ENCODE measurements at places on chromosomes 2 and 18.

- DNase-seq = no peak
Measured at GRCh38 chr2:179991344-179991743, 15.8 kb downstream of the CWC22 start.

- no peak for DNase-seq
Measured at GRCh38 chr18:59006461-59007067, 133.1 kb upstream of the SEC11C start.

- no peak for DNase-seq
Measured at GRCh38 chr2:140998577-140998976, 1132.2 kb downstream of the LRP1B start.

- DNase-seq = no peak
Measured at GRCh38 chr2:81901017-81901416, 1596.5 kb upstream of the LRRTM1 start.

- no peak for DNase-seq
Measured at GRCh38 chr2:197889041-197889440, 84.6 kb downstream of the PLCL1 start.

DNA sequence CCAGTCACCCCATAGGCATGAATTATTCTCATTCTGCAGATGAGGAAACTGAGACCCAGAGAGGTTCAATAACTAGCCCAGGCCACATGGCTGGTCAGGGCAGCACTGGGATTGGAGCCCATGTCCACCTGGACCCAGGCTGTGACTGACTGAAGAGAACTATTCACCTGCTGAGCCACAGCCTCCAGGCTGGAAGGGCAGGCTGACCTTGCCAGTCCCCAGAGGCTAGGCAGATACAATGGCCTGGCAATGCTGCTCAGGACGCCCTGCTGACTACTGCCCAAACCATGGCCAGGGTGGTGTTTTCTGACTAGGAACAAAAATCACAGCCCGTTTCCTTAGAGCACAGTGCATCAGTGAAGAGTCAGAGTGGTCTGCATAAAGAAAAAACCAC is 36.8 kb downstream of the HS6ST1 start:
- DNase-seq = no peak

GRCh38 chr2:196410008-196410407 is 229.5 kb upstream of the CCDC150 start:
- no peak for DNase-seq

DNA sequence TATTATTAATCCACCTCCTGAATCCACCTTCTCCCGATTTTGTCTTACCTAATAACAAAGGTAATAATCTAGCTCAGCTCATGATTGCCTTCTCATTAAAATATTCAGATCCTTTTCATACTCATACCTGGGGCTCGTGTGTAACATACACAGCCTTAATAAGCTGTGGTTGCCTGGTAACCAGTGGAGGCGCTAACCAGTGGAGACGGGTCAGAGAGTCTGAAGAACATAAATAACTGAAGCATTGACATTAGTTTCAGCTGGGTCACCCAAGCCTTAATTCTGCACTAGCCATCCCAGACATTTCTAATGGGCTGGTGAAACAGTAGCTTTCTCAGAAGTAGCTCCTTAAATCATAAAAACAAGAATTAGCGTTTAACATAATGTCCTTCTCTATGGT is 14.8 kb upstream of the DTNA start:
- DNase-seq = no peak

GRCh38 chr2:234964631-234965461 is 13.0 kb downstream of the SH3BP4 start:
- peak; percentile 29 for DNase-seq

- no peak for DNase-seq
Measured at GRCh38 chr18:23752363-23752762, 63.1 kb downstream of the LAMA3 start.

GRCh38 chr2:191018048-191018447 is 4.1 kb upstream of the STAT1 start:
- no peak for DNase-seq

GRCh38 chr18:59885579-59886163 is 14.1 kb upstream of the PMAIP1 start:
- DNase-seq = no peak

GRCh38 chr2:24509425-24509824 is 18.4 kb downstream of the NCOA1 start:
- no peak for DNase-seq

DNA sequence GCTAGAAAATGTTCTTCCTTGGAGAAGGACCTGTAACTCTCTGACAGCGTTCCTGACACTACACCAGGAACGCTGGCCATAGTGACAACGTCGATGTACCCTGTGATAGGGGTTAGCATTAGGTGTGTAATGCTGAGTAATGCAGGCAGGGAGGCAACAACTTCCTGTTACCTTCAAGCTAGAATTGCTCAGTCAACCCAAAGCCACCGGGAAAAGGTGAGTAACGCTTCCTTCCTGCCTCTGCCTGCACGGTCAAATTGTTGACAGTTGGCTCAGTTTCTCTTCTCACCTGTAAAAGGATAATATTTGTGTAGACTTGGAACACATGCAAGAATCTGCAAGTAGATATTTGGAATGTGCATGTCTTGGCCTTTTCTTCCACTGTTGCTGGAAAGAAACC is 12.7 kb downstream of the FAM110C start:
- DNase-seq = no peak

DNA sequence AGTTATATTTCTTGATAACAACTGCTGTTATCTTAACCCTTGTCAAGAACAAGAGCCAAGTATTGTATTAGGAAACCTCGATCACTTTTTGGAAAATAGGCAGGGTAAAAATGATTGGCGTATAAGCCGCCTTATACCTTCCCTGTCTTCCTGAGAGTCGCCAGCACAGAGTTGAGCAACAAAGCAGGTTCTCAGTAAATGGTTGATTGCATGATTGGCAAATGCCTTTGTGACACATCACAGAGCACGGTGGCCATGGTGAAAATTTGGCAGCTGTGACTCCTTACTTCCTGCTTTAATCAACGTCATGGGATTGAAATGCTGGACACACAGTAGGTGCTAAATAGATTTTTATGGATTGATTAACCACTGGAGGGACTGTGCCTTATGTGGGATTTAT is 3.9 kb upstream of the KLHL29 start:
- DNase-seq = peak; percentile 84

GRCh38 chr2:203484266-203485112 is 50.6 kb downstream of the RAPH1 start:
- peak; percentile 17 for DNase-seq

DNA sequence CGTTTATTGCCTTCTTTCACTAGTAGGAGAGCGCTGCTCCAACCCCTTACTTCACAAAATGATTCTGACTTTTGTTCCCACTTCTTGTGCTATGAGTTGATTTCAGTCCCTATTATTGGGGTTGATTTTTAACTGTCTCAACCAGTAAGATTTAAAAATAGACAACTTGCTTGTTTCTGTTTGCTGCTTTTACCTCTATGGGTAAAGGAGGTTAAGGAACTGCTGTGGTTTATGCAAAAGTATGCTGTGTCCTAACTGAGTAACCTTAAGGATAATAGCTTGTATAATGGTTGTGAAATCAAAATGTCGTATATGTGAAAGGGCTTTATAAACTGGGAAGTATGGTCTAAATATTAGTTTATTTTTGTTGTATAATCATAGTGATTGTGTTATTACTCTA is 22.6 kb downstream of the ALMS1 start:
- no peak for DNase-seq

- no peak for DNase-seq
Measured at GRCh38 chr2:121992700-121993099, 237.2 kb downstream of the TSN start.

- DNase-seq = no peak
Measured at GRCh38 chr2:160437273-160437672, 56.3 kb downstream of the RBMS1 start.

DNA sequence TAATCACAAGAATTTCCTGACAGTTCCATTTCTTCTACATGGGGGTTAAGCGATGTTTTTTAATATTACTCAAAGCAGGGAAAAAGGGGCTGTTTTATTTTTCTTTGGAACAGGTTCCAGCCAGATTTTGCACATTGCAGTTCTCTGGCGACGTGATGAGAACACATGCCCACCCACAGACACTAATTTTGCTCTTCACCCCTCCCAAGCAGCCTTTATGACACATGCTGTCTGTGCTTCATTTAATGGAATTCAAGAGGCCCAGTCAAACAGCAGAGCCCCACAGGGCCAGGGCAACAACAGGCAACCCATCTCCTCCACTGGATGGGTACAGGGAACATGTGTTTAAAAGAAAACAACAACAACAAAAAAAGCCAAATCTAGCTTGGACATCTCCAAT is 70.8 kb downstream of the SPRED2 start:
- DNase-seq = no peak

DNA sequence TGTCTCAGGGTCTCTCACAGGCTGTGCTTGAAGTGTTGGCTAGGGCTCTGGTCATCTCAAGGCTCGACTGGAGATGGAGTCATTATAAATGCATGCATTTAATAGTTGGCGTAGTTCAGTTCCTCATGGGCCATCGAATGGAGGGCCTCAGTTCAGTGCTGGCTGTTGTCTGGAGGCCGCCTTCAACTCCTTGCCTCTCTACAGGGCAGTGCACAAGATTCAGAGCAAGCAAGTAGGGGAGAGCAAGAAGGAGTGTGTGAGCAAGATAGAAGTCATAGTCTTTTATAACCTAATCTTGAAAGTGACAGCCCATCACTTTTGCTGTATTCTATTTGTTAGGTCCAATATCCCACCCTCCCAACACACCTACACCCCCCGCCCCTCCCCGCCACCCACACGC is 137.5 kb downstream of the BABAM2 start:
- DNase-seq = no peak

- no peak for DNase-seq
Measured at GRCh38 chr2:190785334-190785733, 95.3 kb upstream of the GLS start.

- no peak for DNase-seq
Measured at GRCh38 chr18:12857215-12857905, 26.7 kb downstream of the PTPN2 start.

GRCh38 chr2:67918471-67918870 is 144.3 kb downstream of the C1D start:
- DNase-seq = no peak

- peak; percentile 84 for DNase-seq
Measured at GRCh38 chr2:20617892-20618467, 32.9 kb downstream of the HS1BP3 start.

DNA sequence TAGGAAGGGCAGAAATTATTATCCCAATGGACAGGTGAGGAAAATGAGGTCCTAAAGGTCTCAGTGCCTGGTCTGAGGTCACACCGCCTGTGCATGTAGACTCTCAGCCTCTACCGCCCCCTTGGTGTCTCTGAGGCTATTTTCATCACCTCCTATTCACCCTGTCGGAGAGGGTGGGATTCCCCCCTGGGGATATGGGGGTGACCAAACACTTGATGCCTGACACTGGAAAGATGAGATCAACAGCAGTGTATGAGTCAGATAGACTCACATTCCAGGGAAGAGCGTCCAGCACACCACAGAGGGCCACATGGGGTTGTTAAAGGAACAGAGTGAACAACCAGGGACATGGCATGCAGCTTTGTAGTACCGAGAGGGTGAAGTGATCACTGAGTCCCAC is 199.7 kb downstream of the SMAD2 start:
- DNase-seq = no peak

DNA sequence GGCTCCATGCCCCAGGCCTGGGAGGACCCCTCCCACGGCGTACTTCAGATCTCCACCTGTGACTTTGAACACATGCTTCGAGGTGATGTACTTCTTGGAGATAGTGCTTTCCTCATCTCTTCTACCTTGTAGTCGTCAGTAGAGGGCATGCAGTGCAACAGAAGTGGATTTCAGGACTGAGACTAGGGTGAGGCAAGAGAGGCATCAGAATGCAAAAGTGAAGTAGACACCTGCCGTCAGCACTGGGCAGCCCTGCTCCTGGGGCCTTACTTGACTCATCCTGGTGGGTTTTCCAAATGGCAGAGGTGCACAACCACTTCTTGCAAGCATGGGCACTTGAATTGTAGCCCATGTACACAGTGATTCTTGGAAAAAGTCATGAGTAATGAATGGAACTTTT is 258.8 kb downstream of the NEDD4L start:
- no peak for DNase-seq

GRCh38 chr2:186972281-186972970 is 123.5 kb upstream of the ZSWIM2 start:
- no peak for DNase-seq

- DNase-seq = no peak
Measured at GRCh38 chr2:3291113-3291512, 86.5 kb downstream of the EIPR1 start.

- no peak for DNase-seq
Measured at GRCh38 chr2:51920509-51920908, 888.6 kb upstream of the NRXN1 start.

- no peak for DNase-seq
Measured at GRCh38 chr2:200665626-200666453, 80.0 kb downstream of the AOX1 start.

DNA sequence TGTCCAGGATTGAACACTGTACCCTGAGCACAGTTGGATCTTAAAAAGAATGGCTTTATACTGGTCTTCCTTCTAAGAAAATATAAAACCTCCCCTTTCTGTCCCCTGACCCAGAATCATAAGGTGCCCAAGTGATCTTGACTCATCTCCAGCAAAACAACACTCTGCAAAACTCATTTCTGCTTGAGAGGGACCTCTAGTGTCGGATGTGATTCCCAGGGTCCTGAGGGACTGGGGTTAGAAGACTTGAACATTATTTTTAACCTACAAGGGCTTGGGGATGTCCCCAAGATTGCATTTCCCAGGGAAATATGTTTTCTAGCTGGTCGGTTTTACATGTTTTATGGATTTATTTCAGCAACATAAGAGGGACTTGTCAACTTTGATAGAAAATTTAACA is 1318.5 kb upstream of the CELF4 start:
- DNase-seq = no peak

GRCh38 chr2:109123586-109124201 is 5.3 kb upstream of the SH3RF3 start:
- DNase-seq = no peak

- DNase-seq = no peak
Measured at GRCh38 chr2:217658806-217659205, 344.0 kb downstream of the TNS1 start.

- no peak for DNase-seq
Measured at GRCh38 chr2:31381601-31382000, 32.9 kb downstream of the XDH start.

DNA sequence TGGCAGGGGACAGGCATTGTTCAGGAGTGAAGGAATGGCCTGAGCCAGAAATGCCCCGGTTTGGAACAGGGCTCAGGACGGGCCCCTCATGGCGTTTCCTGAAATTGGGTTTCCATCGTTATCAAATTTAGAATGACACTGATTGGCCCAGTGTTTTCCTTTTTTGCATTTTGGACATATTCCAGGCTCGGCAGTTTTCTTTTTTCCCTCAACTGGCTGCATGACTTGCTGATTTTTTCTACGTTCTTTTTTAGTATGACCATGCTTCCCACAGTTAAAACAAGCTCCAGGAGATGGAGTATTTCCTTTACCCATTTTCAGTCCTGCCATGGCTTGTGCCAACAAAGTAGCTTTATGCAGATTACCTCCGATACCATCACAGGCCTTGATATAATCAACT is 20.4 kb upstream of the LYG2 start:
- no peak for DNase-seq

- DNase-seq = no peak
Measured at GRCh38 chr2:236196366-236196765, 28.2 kb upstream of the GBX2 start.

- DNase-seq = no peak
Measured at GRCh38 chr2:97834610-97835009, 121.2 kb downstream of the ZAP70 start.

Measured in kidney (tissue), 22 donors.